ENCODE measurements at places on chromosomes 12 and 14.

DNA sequence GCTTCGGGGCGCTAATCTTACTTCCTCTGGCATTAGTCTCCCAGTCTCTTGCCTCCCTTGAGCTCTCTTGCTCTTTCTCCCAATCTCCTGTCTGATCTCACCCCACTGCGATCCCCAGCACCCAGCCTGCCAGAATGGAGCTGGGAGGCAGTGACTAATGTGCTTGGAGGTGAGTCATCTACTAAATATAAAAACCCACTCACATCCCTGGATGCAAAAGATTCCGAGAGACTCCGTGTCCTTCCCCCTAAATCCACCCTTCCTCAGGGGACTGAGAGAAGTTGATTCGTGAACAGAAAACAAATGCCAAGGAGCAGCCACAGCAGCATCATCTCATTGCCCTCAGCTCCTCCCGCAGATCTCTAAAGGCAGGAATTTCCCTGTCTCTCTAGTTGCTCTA lies 45.7 kb upstream of the KCNA5 start:
- DNase-seq, result no peak

DNA sequence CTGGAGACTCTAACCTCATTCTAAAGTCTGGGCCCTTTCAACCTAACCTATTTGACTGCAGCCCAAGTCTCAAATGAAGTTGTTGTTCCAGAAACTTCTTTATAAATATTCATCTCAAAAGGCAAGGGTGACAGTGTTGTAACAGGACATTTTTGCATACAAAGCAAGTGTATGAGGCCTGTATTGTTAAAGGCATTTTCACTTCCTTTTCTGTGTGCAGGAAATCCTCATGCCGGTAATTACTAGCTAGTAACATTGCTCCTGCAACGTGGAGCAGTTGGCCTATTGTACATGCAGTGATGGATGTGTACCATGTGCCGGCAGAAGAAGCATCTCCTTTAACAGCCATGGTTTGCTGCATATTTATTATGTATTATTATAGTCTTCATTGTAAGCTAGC lies 156.5 kb upstream of the RMST start:
- no peak for DNase-seq

GRCh38 chr14:34502545-34503225 lies 36.8 kb downstream of the EAPP start:
- no peak for DNase-seq

GRCh38 chr14:97874394-97874793 lies 1077.2 kb downstream of the VRK1 start:
- no peak for DNase-seq

GRCh38 chr12:1318327-1319031 lies 275.9 kb downstream of the FBXL14 start:
- DNase-seq, result no peak

GRCh38 chr12:78712834-78713481 lies 151.6 kb upstream of the SYT1 start:
- DNase-seq, result no peak

All from stimulated activated CD4-positive, alpha-beta T cell treated with anti-CD3 and anti-CD28 coated beads, Interleukin-4, amount 100 ng/mL, for 48 hours (primary cell).